ENCODE measurements at places on chromosomes 1 and 21.

GRCh38 chr1:178134061-178134460 is 40.2 kb downstream of the RASAL2 start:
- no peak for DNase-seq

- DNase-seq, result no peak
Measured at GRCh38 chr21:15735409-15735808, 5.6 kb downstream of the USP25 start.

- no peak for DNase-seq
Measured at GRCh38 chr1:49187056-49187455, 410.4 kb upstream of the BEND5 start.

- no peak for DNase-seq
Measured at GRCh38 chr1:111203681-111204200, 3.3 kb upstream of the DENND2D start.

DNA sequence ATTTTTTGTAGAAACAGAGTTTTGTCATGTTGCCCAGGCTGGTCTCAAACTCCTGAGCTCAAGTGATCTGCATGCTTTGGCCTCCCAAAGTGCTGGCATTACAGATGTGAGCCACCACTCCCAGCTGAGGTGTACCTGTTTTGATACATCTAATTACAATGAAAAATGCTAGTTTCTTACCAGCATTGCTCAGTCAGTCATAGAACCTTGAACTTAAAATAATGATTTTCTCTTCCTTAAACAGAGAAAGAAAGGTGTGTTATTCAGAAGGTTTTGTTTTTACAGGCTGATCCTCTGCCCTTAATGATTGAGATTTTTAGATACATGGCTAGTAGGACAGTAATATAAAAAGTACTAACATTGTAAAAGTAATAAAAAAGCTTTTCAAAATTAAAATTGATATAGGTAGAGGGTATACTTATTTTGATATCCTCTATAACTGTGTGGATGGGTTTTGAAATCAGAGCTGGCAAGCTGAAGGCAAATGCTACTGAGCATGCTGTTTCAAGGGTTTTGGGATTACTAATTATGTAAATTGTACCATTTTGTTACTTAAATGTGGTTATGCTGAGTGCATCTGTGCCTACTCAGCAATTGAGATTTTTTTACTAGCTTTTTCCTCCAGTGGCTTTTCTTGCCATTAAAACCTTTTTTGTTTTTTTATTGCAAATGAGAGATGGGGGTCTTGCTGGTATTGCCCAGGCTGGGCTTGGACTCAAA is 16.1 kb downstream of the PRRC2C start:
- DNase-seq, result no peak

DNA sequence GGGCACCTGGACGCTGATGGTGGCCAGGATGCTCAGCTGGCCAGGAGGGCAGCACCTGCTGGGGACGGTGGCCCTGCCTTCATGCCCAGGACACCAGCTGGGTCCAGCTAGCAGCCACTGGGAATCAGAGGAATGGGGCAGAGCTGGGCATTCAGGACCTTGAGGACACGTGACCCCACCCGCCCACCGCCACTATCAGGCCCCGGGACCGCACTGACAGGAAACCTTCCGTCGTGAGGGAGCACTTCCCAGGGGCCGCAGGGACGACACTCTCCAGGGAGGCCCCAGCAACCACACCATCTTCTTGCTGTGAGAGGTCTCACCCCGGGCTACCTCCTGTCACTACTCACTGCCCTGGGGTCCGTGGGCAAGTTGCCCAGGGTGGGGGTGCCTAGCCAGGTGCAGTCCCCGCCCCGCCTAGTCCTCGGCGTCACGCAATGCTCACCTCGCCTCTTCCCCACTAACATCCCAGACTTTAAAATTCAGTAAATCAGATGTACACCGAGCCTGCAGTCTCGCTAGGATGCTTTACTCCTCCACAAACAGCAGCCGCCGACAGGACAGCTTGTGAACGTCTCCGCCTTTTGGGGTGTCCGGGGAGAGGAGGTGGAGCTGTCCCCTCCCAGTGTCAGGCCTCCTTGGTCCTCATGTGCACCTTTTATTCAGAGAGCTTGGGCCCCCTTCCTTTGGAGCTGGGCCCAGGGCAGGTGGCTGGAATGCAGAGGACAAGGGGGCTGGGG is 4.9 kb downstream of the VWA1 start:
- DNase-seq, result no peak

- no peak for DNase-seq
Measured at GRCh38 chr1:12142141-12142823, 24.5 kb upstream of the TNFRSF1B start.

DNA sequence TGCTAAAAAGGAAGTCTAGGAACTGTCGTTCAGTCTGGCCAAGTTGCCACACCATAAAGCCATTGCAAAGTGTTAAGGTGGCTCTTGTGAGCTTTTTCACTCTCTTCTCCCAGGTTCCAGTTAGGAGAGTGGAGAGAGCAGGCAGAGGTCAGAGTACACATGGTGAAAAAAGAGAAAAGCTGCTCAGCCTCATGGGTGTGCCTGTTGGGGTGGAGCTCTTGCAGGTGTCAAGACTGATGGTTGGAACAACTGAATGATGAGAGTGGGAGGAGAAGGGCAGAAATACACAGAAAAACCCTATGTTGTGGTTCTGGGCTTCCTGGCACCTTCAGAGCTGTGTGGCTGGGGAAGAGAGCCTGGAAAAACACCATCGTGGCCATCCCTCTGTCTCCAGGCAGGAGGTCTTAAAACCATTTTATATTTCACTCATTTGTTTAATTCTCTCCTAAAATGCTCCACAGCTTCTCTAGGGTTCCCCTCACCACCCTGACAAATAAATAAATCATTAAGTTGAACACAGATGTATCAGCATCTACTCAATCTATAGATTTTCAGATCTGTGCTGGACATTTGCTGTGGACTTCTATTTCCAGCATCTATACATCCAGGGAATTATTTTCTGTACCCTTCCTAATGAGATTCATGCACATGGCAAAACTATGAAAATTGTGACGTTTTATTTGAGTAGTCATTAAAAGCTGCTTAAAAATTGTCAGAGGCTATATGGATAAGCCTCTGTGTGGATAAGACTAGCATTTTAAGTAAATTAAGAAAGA is 17.5 kb downstream of the UBASH3A start:
- DNase-seq, result no peak

- no peak for DNase-seq
Measured at GRCh38 chr21:14487490-14488432, 58.4 kb downstream of the SAMSN1 start.

- no peak for DNase-seq
Measured at GRCh38 chr1:2942410-2942809, 78.9 kb upstream of the ACTRT2 start.

GRCh38 chr21:45276596-45276995 is 11.1 kb downstream of the POFUT2 start:
- DNase-seq, result no peak

- DNase-seq, result no peak
Measured at GRCh38 chr1:45913183-45913683, 109.8 kb downstream of the MAST2 start.

GRCh38 chr1:247627951-247628350 is 22.6 kb downstream of the OR2G3 start:
- no peak for DNase-seq

GRCh38 chr1:110494522-110495406 is 24.2 kb downstream of the KCNA10 start:
- DNase-seq, result no peak

DNA sequence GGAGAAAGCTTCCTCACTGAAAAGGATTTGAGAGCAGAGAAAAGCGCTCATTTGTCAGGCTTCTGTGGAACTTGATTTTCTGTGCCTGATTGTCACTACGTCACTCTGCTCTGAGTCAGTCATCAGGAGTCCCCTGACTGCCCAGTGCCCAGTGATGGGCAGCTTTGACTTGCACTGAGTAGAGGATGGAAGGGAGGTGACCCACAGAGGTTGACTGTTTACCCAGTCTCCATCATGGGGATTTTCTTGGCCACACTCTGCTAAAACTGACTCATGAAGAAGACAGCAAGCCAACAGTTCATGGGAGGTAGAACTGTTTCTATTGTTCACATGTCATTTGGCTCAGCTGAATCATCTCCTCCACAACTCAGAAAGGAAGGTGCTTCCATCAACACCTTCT is 82.1 kb upstream of the DUSP10 start:
- no peak for DNase-seq

DNA sequence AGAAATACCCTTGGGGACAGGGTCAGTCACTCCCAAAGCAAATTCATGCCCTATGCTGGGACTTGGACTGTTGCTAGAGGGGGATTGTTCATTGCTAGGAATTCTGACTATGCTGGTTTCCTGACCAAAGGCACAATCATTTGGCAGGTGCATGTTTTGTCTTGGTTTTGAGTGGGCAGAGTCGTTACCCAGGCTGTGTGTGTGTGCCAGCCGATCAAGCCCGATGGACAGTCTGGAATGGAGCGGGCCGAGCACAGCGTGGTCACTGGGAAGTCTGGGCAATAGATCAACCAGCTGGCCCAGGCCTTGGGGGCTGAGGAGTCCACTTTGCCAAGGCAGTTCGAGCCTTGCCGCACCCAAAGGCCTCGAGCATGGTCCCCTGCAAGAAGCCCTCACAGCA is 60.9 kb downstream of the HTR6 start:
- DNase-seq, result no peak

GRCh38 chr1:161008869-161009510 is 12.0 kb downstream of the F11R start:
- DNase-seq, result no peak

DNA sequence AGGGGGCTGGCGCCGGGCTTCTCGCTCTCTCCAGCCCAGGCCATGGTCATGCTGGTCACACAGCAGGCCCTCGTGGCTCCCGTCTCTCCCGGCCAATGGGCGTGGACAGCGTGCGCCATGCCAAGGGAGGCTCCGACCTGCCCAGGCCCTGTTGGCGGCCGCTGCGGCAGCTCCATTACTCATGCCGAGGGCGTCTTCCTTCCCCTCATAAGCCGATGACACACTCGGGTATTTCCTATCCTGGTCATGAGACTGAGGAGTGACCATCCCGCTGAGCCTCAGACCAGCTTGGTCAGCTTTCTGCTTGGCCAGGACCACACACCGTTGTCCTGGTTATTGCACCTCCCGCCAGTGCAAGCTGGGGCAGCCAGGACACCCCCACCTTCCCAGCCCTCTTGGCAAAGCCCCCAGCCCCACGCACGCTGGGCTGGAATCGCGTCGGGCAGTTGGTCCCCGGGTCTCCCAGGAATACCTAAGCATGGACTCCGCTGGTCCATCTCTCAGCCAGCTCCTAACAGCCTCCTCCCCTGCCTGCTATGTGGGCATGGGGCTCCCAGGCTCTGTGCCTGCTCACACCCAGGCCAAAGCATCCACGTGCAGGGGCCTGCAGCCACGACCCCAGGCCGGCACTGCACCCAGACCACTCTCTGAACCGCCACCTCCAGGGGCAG is 49.8 kb downstream of the ARHGEF16 start:
- no peak for DNase-seq

DNA sequence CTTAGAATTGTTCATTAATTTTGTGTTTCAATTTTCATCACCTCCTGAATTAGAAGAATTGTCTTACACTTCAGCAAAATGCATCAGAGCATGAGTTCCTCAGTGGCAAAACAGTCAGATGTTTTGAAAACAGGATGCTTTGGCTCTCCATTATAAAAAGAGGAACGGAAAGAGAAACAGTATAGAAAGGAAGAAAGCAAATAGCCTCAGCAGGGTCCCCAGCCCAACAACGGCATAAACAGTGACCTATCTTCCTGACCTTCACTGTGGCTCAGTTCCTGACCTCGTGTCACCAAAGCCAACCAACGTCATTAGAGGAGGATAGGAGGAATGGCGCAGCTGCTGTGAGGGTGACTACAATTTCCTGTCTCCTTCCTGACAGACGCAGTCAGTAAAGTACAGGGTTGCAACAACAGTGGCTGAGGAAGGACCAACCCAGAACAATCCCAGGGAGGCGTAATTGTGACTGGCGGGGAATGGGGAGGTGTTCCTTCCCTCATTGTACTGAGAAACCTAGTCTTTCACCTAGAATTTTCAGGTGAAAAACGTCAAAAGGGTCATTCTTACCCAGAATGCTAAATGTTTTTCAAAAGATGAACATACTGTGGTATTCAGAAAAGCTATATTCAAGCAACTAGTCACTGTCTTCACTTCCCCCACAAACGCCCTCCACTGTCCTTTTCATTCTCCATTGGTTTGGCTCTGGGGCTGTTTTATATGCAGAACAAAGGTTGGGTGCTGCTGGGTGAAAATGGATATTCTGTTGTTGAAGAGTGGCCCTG is 197.9 kb upstream of the SGIP1 start:
- DNase-seq, result no peak

DNA sequence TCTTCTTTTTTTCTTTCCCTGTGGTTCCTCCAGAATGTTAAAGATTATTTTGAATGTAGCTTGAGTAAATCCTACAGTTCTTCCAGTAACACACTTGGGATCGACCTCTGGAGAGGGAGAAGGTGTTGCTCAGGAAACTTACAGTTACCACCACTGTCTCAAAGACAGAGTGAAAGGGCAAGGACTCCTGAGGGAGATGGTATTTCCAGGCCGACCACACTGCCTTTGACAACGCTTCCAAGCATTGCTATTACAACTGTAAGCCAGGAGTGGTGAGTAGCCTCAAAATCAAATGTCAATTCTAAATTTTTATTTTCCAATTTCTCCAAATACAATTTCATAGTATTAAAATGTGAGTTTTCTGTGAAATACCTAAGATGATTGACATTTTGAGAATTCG is 125.9 kb downstream of the PDE4B start:
- no peak for DNase-seq

- DNase-seq, result no peak
Measured at GRCh38 chr1:183480971-183481441, 8.7 kb downstream of the SMG7 start.

DNA sequence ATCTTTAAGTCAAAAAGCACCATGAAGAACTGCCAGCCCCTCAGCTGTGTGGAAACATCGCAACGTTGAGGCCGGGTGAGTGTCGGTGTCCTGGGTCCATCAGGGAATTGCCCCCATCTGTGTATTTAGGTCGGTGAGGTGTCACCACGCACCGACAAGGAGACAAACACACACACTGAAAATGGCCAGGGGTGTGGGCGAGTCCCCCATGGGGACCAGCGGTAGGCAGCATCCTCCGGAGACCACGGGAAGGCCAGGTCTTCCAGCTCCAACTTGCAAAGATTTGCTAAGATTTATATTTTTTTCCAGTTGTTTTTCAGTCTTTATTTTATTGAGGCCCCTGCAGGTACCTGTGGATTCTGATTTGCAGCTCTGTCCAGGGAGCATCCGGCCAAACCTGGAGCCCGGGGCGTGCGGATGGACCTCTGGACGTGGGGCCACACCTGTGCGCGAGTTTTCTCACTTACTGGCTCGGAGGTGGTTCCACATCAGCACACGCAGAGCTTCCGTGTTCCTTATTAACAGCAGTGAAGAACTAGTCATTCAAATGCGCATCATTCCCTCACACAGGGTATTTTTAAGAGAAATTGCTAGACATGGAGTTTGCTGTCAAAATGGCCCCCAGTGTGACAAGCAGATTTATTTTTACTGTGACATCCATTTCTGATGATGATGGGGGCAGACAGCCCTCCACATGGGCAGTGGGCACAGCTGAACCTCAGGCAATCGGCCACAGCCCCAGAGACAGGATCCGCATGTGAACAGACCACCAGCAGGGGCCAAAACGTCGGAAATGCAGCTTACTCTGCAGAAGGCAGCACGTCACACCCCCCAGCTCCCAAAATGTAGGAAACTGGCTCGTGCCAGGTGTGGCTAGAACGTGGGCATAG is 17.2 kb upstream of the SLC19A1 start:
- DNase-seq, result no peak

- DNase-seq, result no peak
Measured at GRCh38 chr1:94863919-94864318, 43.8 kb downstream of the SLC44A3 start.

GRCh38 chr1:176479971-176480370 is 17.0 kb downstream of the PAPPA2 start:
- DNase-seq, result no peak
